ENCODE measurements at places on chromosomes 2 and 18.

DNA sequence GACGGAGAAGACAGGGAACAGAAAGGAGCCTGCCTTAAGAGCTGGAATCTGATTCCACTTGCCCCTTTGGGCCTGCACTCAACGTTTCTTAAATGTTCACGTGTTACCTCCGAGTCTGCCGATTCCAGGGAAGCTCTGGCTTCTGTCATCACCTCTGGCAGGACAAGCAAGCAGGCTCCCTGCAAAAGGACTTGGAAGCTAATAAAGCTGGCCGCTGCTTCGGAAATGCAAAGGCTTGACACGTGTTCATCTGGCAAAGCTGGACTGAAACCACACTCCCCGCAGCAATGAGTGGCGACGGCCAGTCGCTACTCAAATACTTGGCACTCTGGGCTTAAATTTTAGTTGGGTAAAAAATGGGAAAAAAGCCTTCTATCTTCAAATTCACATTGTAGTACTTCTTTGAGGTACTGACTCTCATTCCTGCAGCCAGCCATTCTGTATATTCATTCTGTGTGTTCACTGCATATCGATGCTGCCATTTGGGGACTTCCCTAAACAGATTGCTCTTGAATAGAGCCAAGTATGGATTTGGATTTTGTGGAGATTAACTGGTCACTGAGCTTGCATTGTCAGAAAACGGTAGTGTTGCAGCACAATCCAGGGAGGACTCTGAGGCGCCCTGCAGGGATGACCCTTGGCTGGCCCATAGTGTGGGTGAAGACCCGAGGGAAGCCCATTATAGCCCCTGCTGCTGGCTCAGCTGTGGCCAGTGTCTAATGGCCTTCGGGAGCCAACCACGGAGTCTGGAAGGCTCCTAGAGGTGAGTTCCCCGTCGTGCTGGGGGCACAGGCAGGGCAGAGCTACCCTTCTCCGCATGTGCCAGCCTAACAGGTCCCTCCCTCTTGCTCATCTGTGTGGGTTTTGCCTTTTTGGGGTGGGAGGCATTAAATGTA is 231.5 kb downstream of the PRKCE start:
- DNase-seq: peak; percentile 91

DNA sequence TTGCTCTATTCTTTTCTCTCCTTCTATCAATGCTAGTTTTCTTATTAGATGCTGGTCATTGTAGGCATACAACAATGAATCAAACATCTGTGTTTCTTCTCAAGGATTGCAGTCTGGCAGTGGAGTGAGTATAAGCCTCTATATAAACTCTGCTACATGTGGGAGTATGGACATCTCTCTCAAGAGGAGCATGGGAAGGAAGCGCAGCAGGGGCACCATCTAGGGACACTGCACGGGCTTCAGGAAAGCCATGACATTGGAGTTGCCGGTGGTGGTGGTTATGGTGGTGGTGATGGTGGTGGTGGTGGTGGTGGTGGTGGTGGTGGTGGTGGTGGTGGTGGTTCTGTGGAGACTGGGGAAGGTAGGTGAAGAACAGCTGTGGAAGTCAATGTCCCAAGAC is 462.6 kb downstream of the RNF144A start:
- no peak for DNase-seq

- DNase-seq: no peak
Measured at GRCh38 chr2:239958473-239958765, 66.7 kb downstream of the NDUFA10 start.

GRCh38 chr18:10245031-10245845 is 209.2 kb upstream of the APCDD1 start:
- DNase-seq: no peak

Measured in tongue (tissue), 3 donors.